ENCODE measurements at places on chromosomes 11 and 22.

- DNase-seq = no peak
Observed at GRCh38 chr11:15988016-15988550, 368.3 kb downstream of the SOX6 start.

DNA sequence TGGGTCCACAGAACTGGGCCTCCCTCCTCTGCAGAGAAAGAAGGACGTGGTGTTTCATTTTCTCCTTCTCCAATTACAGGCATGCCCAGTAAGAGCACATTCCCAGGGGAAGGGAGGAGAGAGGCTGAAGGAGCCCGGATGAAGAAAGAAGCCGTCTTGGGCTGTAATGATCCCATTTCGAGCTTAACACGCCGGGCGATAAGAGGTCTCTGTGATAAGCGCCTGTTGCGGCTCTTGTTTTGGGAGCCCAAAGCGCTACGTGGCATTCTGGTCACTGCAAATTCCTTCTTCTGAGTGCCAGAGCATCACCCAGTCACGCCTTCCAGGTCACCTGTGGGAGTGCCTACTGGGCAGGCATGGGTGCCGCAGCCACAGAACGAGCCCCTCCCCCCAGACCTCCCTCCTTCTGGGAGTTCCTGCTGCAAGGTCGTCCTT lies 57.5 kb downstream of the ANO1 start:
- DNase-seq = no peak

DNA sequence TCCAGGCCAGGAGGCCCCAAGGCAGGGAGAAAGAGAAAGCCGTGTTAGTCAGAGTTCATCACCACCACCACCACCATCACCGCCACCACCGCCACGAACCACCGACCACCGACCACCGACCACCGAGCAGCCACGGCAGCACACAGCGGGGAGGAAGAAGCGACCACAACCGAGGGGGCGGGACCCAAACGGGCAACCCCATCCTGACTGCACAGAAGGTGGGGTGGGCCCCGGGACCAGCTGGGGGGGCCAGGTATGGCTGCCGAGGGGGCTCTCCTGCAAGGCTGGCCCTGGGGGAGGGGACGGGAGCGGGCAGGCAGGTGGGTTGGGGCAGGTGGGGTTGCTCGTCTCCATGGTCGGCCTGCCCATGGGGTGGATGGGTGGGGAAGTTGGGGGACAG lies 34.2 kb downstream of the SYT7 start:
- DNase-seq = no peak

- no peak for DNase-seq
Observed at GRCh38 chr22:47000256-47000655, 237.8 kb downstream of the TBC1D22A start.

GRCh38 chr11:2222451-2222850 lies 47.9 kb downstream of the ASCL2 start:
- no peak for DNase-seq

DNA sequence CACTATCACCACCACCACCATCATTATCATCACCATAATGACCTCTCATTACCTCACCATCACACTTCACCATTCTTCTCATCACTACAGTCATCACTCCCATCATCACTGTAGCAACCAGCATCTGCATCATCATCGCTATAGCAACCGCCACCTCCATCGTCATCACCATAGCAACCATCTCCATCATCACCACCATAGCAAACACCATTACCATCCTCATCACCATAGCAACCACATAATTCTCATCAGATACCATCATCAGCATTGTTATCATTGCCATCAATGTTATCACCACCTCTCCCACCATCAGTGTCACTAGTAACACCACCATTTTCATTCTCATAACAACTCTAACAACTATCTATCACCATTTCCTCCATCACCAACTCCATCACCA lies 23.1 kb upstream of the CD82 start:
- no peak for DNase-seq

DNA sequence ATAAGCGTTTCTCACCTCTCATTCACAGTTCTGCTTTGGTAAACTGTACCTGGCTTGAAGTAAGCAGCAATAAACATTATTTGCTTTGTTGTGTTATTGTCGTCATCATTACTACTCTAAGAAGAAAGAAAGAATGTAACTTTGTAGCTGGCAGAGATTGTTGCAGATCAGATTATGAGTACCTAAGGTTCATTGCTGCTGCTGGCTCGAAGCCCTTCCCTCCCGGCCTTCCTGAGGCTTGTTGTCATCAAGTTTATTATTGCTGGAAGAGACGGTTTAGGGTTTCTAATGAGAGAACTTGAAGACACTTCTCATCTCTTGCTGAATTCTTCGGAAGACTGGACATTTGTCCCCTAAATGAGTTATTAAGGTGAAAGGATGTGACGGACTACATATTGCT lies 101.3 kb downstream of the GRAMD1B start:
- DNase-seq = no peak

DNA sequence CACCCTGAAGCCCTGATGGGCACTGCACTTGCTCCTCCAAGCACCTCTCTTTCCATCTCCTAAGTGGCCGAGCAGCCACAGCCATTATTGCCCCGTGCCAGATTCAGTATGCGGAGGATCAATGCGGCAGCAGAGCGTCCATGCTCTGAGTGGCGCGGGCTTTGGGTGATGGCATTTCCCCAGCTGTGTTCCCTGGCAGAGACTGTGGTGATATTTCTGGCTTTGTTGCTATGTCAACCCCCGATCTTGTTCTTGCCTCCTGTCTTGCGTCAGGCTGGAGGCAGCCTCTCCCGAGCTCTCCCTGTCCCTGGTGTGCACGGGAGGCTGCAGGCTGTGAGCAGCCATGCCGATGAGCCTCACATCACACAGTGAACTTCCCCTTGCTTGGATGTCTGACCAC lies 1018.6 kb downstream of the TBC1D22A start:
- DNase-seq = no peak

GRCh38 chr11:65416841-65417701 lies 5.5 kb upstream of the NEAT1 start:
- DNase-seq = no peak

GRCh38 chr22:37534445-37534844 lies 15.2 kb upstream of the CARD10 start:
- no peak for DNase-seq

DNA sequence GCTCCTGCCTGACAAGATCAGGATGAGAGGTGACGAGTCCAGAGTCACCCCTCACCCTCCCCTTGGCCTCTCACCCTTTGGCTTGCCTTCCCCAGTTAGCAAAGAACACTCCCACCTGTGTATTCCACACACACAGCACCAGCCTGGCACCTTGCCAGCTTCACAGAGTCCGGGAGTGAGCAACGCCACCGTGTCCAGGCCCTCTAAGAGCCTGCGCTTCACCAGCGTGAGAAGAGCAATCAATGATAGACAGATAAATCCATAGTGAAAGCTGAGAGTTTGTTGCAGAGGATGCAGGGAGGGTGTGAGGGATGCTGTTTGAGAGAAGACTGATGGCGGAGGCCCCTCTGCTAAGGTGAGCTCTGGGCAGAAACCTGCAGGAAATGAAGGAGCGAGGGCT lies 404.5 kb downstream of the LARGE1 start:
- DNase-seq = no peak

DNA sequence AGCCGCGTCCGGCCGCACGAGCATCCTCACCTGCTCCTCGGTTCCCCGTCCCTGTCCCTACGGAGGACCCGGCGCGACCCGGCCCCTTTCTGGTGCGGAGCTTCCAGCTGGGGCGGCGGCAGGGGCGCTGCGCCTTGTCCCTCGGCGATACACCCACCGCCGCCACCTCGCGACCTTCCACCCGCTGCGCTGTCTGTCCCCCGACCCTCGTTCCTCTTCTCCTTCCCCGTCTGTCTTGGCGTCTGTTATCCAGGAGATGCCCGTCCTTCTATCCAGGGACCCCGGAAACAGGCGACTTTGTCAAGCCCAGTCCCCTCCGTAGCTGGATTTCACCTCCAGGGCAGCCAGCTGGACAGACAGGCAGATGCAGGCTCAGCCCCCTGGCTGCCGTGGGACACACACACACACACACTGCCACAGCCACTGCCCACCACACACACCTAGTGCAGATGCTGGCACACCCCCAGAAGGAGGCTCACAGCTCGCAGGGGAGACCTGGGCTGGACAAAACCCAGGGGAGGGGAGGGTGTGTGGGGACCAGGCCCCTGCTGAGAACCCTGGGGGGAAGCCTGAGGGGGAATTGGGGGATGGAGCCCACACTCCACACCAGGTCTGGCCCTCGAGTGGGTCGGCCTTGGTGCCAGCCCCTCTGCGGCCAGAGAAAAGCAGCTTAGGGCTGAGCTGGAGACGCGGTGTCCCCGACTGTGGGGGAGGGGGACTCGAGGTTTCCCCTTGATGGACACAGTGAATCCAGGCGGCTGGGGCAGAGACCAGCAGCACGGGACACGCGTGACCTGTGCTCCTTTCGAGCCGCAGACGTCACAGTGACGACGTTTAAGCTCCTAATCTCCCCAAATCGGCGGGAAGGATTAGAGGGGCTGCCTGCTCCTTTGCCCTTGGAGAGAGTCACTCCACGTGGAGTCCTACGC lies 788 bp downstream of the DRD4 start:
- DNase-seq = peak; percentile 48

- DNase-seq = no peak
Observed at GRCh38 chr22:42967933-42968332, 47.0 kb downstream of the PACSIN2 start.

GRCh38 chr11:129896062-129896461 lies 684 bp upstream of the NFRKB start:
- DNase-seq = no peak
